ENCODE measurements at places on chromosomes 4 and X.

DNA sequence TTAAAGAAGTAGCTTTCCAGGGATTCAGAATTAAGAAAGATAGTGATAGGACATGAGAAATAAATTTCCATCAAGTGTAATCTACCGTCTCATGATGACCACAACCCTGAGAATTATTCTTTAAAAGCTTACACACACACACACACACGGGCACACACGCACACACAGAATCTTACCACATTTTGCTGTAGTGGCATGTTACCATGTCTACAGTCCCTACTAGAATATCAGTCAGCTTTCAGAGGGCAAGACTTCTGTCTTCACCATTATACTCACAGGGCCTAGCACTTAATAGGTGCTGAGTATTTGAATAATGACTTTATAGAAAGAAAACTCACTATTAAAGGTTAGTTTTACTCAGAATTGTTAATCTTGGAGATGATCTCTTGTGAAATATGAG is 15.4 kb downstream of the CMC4 start:
- no peak for DNase-seq

- no peak for DNase-seq
Measured at GRCh38 chr4:65893957-65894755, 223.9 kb upstream of the EPHA5 start.

GRCh38 chr4:145019346-145019745 is 78.7 kb downstream of the ANAPC10 start:
- DNase-seq = no peak

- DNase-seq = no peak
Measured at GRCh38 chrX:32126997-32127396, 1055.2 kb upstream of the FTHL17 start.
